Smooth muscle cell of trachea (primary cell): ENCODE measurements at places on chromosomes 3 and 15. TPM values are rescaled to one million over a fixed set of nuclear protein-coding genes. Genes with fewer than 3 reads are reported as not detected.

The BDH1 gene
- total RNA-seq = 1.7 and 8.7 TPM in 2 replicates

The GOLGA8B gene
- 12.6 and 15.9 TPM in 2 replicates for total RNA-seq

The ZNF774 gene
- total RNA-seq = 1.5 and 1.9 TPM in 2 replicates

The GOLGA8O gene
- total RNA-seq = 0.50 TPM in 1 of 2 replicates, not detected in the other

The EHHADH gene
- 6.3 and 9.2 TPM in 2 replicates for total RNA-seq

The UROC1 gene
- total RNA-seq = not detected in 2 replicates

The FBLN2 gene
- total RNA-seq = 195 and 656 TPM in 2 replicates

The OSTN gene
- total RNA-seq = 0.17 and 0.44 TPM in 2 replicates
